ENCODE measurements at places on chromosomes 6 and 20. TPM values are rescaled to one million over a fixed set of nuclear protein-coding genes. Genes with fewer than 3 reads are reported as not detected.
A peak's percentile ranks its signal among the peaks of the same experiment; 100 is the strongest.

GRIK2 gene
- 7.7 TPM for total RNA-seq

CAPN11 gene
- 0.44 TPM for total RNA-seq

NKAIN4 gene
- total RNA-seq = not detected

ZBTB2 gene
- 7.9 TPM for total RNA-seq

DZANK1 gene
- total RNA-seq = 0.83 TPM

C6orf15 gene
- not detected for total RNA-seq

ZNF831 gene
- total RNA-seq = 0.47 TPM

GLP1R gene
- 5.8 TPM for total RNA-seq

CLVS2 gene
- total RNA-seq = not detected

TXLNB gene
- total RNA-seq = 74.7 TPM

DNA sequence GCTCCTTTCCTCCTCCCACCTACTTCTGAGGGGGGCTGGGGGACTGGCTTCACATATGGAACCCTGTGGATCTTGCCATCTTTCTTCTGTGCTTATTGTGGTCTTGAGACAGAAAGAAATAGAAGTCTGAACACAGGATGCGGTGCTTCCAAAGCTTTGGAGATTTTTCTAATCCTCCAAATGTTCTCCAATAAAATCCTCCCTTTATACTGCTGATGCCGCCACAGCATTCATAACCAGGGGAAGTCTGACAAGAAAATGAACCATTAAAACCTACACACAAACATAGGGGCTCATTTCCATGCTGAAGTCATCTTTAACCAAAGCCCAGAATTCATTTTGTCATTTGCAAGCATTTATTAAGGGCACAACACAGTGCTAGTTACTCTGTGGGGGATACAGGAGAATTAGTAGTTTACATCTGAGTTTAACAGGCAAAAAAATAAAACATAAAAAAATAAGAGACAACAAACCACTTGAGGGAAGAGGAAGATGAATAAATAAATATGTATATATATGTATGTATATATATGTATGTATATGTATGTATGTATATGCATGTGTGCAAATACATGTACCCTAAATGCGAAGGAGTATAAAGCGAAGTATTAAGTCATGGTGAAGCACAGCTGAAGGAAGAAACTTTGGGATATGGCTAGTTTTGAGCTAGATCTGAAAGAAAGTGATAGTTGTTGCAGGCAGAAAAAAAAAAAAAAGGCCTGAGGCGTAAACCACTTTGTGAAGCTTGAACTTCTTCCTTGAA is 5.9 kb upstream of the PTPRK start:
- no peaks in the 10 kb centered on the region for H3K4me1 ChIP-seq
- no peak for DNase-seq
- no peaks in the 10 kb centered on the region for H3K36me3 ChIP-seq
- no peak overlapping the region for H3K27ac ChIP-seq
- no peak overlapping the region for H3K4me3 ChIP-seq

DNA sequence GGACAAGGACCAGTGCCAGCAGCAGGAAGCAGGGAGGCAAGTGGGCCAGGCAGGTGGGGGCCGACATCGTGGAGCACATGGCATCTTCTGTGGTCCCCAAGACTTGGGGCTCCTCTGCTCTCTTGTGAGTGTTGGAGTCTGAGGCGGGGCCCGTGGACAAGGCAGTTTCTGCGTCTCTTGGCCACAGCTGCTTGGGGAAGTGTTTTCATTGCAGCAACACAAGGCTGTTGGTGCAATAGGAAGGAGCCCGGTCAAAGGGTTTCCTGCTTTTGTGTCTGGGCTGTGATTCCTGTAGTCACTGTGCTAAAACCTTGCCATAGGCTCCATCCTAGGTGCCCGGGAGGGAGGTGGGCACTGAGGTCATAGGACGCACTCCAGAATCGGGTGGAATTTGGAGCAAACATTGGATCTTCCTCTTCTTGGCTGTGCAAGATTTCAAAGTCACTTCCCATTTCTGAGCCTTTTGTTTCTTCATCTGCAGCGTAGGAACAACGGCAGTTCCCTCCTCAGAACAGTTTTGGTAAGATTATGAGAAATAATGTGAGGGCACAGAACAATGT is at the start of gene SIRPB2:
Gene SIRPB2, minus strand, starts transcription at position 140 of the 560 bp plus-strand sequence. Its CDS starts 61 bp downstream, at position 79.
- no peaks in the 10 kb centered on the region for H3K36me3 ChIP-seq
- no peaks in the 10 kb centered on the region for H3K27me3 ChIP-seq
- peak; percentile 70 for DNase-seq
- H3K4me3 ChIP-seq = peak within 1 kb of the TSS; percentile 32
- peak within 1 kb of the TSS; percentile 54 for H3K27ac ChIP-seq

GRCh38 chr20:41848180-41848579 is 230.0 kb upstream of the CHD6 start:
- no peaks in the 10 kb centered on the region for H3K27me3 ChIP-seq
- no peak overlapping the region for H3K27ac ChIP-seq
- DNase-seq = no peak
- no peaks in the 10 kb centered on the region for H3K36me3 ChIP-seq
- H3K4me3 ChIP-seq = no peak overlapping the region
- no peaks in the 10 kb centered on the region for H3K4me1 ChIP-seq

DNA sequence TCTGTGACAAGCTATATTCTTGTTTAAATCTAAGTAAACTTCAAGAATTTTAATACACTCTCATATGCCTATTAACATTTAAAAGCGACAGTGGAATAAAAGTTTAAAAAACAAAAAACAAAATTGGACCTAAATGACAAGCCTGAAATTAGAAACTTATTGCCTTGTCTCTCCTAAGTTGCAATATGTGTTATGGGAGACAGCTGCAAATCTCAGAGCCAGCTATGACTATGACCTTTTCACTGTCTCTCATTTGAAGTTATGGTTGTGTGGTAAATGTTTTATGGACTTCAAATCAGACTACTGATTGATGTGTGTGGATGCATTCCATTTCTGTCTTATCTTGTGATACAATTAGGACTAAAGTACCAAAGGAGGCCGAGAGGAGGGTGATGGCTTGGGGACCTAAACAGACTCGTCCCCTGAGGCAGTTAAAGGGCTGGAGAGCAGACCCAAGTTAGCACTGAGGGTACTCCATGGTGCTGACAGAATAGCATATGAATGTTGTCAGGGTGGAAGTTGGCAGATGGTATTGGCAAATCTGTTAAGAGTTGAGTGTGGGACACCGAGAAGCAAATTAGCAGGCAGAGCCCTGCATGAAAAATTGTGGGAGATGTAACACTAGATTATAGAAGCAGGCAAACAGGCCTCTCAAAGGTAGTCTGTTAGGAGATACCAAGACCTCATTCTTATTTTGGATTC is 930.1 kb upstream of the MAN1A1 start:
- no peaks in the 10 kb centered on the region for H3K4me1 ChIP-seq
- H3K27me3 ChIP-seq = no peaks in the 10 kb centered on the region

DNA sequence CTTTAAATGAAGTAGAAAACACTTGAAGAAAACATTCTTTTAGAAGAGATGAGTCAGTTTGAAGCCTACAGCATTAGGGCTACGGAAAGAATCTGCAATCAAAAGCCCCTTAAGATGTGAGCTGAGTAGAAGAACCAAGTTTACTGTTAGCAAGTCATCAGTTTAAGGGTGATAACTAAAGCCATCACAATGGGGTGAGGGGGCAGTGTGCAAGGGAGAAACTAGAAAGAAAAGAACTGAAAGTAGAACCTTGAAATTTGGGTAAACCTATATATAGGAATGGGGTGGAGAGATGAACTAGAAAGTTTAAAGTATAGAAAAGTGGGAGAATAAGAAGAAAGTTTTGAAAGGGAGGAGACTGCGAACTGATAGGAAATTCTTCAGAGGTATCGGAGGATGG is 212.9 kb downstream of the COL19A1 start:
- no peaks in the 10 kb centered on the region for H3K36me3 ChIP-seq
- no peaks in the 10 kb centered on the region for H3K4me1 ChIP-seq

- no peaks in the 10 kb centered on the region for H3K27me3 ChIP-seq
- no peak overlapping the region for H3K27ac ChIP-seq
- H3K36me3 ChIP-seq = no peaks in the 10 kb centered on the region
- no peak for DNase-seq
- no peak overlapping the region for H3K4me3 ChIP-seq
Measured at GRCh38 chr6:14903176-14904038, 342.5 kb upstream of the JARID2 start.

DNA sequence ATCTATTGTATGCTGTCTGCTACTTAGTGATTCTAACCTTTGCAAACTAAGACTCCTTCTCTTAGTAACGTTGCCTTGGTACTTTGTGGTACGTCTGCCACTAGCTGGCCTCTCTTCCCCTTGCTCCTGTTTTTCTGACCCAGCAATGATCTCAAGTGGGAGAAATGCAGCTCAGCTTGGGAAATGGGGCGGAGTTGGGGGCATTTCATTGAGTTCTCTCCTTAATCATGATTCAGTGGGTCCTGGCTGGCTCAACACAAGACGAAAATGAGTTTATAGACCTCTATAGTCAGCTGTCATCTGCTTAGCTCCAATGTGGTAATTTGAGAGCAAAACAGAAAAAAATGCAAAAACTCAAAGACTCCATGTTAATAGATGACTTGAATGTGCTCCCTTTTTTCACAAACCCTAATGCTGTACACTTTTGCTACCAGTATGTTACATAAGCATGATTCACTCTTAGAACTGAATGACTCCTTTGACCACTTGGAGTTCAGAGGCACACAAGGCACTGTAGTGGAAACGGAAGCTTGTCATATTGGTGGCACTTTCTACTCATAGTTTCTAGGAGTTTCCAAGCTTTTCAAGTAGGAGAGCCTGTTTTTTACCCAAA is 55.3 kb upstream of the SOX4 start:
- no peak for DNase-seq
- H3K4me1 ChIP-seq = no peaks in the 10 kb centered on the region
- H3K27ac ChIP-seq = no peak overlapping the region

GRCh38 chr20:53712212-53712977 is 118.8 kb upstream of the ZNF217 start:
- H3K27me3 ChIP-seq = no peaks in the 10 kb centered on the region
- no peaks in the 10 kb centered on the region for H3K4me1 ChIP-seq
- no peaks in the 10 kb centered on the region for H3K36me3 ChIP-seq
- no peak overlapping the region for H3K4me3 ChIP-seq
- DNase-seq = no peak
- H3K27ac ChIP-seq = no peak overlapping the region

GRCh38 chr6:164370773-164371172 is 938.6 kb downstream of the C6orf118 start:
- no peaks in the 10 kb centered on the region for H3K27me3 ChIP-seq
- H3K4me1 ChIP-seq = no peaks in the 10 kb centered on the region
- no peak for DNase-seq
- H3K27ac ChIP-seq = no peak overlapping the region

GRCh38 chr20:13183005-13183404 is 38.1 kb upstream of the ISM1 start:
- no peaks in the 10 kb centered on the region for H3K4me1 ChIP-seq
- H3K27ac ChIP-seq = no peak overlapping the region
- H3K27me3 ChIP-seq = no peaks in the 10 kb centered on the region
- H3K36me3 ChIP-seq = no peaks in the 10 kb centered on the region

- no peaks in the 10 kb centered on the region for H3K27me3 ChIP-seq
- H3K36me3 ChIP-seq = no peaks in the 10 kb centered on the region
- DNase-seq = no peak
Measured at GRCh38 chr6:117870486-117871242, 36.4 kb upstream of the SLC35F1 start.

DNA sequence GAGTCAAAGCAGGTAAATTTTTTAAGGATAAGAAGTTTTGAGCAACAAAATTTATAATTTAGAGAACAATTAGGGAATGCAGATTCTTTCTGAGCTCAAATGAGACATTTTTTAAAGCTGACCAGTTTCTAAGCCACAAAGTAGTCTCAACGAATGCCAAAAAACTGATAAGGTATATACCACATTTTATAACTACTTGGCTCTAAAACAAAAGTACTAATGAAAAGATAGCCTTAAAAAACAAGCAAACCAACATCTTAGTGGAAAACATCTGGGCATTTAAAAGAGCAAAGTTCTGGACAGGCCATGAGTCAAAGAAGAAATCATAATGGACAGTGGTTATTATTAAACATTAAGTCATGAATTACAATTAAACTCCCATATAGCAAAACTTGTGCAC is 23.2 kb upstream of the RNF146 start:
- H3K4me3 ChIP-seq = no peak overlapping the region
- DNase-seq = no peak
- no peaks in the 10 kb centered on the region for H3K27me3 ChIP-seq
- H3K36me3 ChIP-seq = no peaks in the 10 kb centered on the region
- no peak overlapping the region for H3K27ac ChIP-seq

- no peaks in the 10 kb centered on the region for H3K4me1 ChIP-seq
- H3K27me3 ChIP-seq = no peaks in the 10 kb centered on the region
- no peak overlapping the region for H3K27ac ChIP-seq
- no peak for DNase-seq
- no peak overlapping the region for H3K4me3 ChIP-seq
Measured at GRCh38 chr20:9488063-9488462, 26.3 kb upstream of the LAMP5 start.

DNA sequence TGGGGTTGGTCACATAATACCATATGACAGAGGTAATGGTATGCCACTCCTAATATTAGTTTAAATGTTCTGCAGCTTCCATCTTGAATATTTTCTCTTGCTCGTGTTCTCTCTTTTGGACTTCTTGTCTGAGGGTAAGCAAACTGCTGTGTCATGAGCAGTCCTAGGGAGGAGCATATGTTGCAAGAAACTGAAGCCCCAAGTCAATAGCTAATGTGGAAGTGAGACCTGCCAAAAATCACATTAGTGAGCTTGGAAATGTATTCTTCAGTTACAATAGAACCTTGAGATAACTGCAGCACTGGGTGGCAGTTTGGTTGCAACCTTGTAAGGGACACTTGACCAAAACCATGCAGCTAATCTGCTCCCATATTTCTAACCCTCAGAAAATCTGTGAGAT is 178.2 kb upstream of the IMPG1 start:
- H3K27ac ChIP-seq = no peak overlapping the region
- no peak overlapping the region for H3K4me3 ChIP-seq
- H3K27me3 ChIP-seq = no peaks in the 10 kb centered on the region
- no peaks in the 10 kb centered on the region for H3K4me1 ChIP-seq
- no peak for DNase-seq

DNA sequence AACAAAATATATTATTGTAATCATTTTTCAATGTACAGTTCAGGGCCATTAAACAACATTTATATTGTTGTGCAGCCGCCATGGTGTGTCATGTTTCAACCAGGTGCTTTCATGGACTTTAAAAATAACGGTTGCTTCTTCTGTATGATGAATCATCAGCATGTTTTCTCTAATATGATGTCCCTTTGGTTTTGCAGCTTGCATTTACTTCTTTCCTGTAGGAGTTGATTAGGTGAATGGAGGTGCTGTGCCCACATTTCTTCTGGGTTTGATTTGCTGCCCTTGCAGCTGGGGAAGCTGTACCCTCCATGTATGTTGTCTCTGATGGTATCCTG is 54.9 kb upstream of the TULP4 start:
- peaks cover 17% of the 10 kb centered on the region for H3K4me1 ChIP-seq
- no peak overlapping the region for H3K27ac ChIP-seq

DNA sequence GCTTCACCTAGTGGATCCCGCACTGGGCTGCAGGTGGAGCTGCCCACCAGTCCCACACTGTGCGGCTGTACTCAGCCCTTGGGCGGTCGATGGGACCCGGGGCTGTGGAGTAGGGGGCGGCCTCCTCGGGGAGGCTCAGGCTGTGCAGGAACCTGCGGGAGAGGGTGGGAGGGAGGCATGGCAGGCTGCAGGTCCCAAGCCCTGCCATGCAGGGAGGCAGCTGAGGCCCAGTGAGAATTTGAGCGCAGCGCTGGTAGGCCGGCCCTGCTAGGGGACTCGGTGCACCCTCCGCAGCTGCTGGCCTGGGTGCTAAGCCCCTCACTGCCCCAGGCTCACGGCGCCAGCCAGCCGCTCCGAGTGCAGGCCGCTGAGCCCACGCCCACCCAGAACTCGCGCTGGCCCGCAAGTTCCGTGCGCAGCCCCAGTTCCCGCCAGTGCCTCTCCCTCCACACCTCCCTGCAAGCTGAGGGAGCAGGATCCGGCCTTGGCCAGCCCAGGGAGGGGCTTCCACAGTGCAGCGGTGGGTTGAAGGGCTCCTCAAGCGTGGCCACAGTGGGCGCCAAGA is 1407.6 kb downstream of the EPHA7 start:
- H3K27ac ChIP-seq = no peak overlapping the region
- H3K4me1 ChIP-seq = no peaks in the 10 kb centered on the region
- no peaks in the 10 kb centered on the region for H3K36me3 ChIP-seq
- no peaks in the 10 kb centered on the region for H3K27me3 ChIP-seq
